Activated CD4-positive, alpha-beta memory T cell treated with anti-CD3 and anti-CD28 coated beads, Interleukin-2, amount 10 ng/mL, durations not matched to agents 7 days and 5 days (primary cell): ENCODE measurements at places on chromosomes 11 and 22.

DNA sequence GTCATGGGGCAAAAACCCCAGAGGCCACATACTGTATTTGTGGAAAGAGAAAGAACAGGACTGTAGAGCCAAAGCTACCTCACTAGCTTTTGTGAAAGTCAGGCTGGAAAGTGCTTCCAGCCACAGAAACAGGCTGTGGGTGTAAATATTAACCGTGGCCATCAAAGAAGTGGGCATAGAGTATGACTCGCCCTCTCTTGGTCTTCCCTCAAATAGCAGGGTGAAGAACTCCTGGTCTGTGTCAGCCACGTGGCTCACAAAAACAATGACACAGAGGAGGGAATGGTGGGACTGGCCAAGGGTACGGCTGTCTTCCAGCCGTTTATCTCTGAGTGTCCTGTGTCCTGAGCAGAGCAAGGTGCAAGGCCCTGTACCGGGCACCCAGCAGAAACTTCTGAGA is 37.6 kb upstream of the UBASH3B start:
- peaks cover 12% of the 10 kb centered on the region for H3K27me3 ChIP-seq
- no peaks in the 10 kb centered on the region for H3K4me1 ChIP-seq
- H3K27ac ChIP-seq: no peak overlapping the region
- H3K36me3 ChIP-seq: no peaks in the 10 kb centered on the region
- H3K4me3 ChIP-seq: no peak overlapping the region
- no peak for DNase-seq

GRCh38 chr11:45267652-45268299 is 18.4 kb downstream of the SYT13 start:
- no peaks in the 10 kb centered on the region for H3K4me1 ChIP-seq
- H3K4me3 ChIP-seq: no peak overlapping the region
- DNase-seq: no peak
- H3K27me3 ChIP-seq: peaks cover 36% of the 10 kb centered on the region

DNA sequence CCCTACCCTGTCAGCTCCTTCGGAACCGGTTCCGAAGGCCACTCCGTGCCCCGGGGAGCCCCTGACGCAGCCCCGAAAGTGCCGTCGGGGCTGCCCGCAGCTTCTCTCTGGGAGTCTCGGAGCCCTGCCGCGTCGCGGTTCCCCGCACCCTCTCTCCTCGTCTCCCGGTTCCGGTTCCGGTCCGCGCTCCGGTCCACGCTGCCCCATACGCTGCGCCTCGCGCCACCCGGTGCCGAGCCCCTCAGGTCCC is 618 bp downstream of the MTA2 start:
- peak; percentile 52 for DNase-seq
- peak overlapping the region; percentile 88 for H3K27ac ChIP-seq
- H3K27me3 ChIP-seq: no peaks in the 10 kb centered on the region
- peak overlapping the region; percentile 85 for H3K4me3 ChIP-seq

DNA sequence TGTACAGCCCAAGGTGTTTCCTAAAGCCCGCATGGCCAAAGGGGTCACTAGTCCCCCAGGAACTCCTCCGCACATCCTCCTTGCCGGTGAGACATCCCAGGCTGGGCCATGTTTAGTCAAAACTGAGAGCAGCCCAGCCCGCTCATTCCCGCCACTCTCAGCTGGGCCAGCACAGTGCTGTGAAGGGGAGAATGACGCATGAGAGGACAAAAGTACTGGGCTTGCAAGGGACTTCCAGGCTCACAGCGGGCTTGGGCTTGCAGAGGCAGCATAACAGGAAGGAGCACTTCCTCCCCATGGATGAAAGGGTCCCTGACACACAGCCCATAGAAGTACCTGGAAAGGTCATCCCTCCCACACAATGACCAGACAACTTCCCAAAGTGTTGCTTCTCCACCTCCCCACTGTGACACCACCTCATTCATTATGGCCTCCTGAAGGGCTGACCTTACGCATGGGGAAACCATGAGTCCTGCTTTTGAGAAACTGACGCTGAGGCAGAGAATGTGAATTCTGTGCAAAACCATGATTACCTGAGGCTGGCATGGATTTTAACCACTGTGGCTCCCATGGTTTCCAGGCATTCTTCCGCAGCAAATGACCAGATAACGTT is 19.1 kb downstream of the ETS1 start:
- H3K4me1 ChIP-seq: peaks cover 1% of the 10 kb centered on the region
- no peak overlapping the region for H3K4me3 ChIP-seq
- H3K27ac ChIP-seq: no peak overlapping the region
- no peaks in the 10 kb centered on the region for H3K36me3 ChIP-seq
- DNase-seq: no peak

DNA sequence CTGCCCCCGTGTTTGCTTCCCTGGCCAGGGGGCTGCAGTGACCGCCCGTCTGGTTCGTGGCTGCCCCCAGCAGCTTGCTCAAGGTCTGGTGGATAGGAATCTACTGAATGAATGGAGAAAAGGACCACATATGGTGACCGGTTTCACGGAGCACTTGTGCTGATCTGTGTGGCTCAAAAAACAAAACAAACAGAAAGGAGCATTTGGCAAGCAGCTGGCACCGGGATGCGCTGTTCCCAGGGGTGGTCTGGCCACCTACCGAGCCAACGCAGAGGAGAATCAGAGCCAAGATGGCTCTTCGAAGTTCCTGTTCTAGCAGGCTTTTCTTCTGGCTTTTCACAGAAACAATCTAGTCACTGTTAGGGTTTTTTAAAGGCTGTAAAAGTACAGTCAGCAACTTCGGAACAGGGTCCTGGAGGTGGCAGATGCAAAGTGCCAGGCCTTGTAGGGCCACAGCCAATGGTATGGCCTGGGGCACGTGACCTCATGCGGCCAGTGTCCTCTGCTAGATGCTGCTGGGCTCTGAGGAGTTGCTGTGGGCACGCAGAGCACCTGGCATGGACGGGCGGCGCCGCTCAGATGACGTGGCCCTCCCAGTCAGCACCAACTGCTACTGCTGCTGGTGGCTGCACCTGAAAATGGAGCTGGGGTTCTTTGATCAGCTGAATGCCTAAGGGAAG is 27.3 kb upstream of the PACSIN2 start:
- H3K27me3 ChIP-seq: no peaks in the 10 kb centered on the region
- no peak overlapping the region for H3K27ac ChIP-seq
- no peak for DNase-seq
- H3K4me3 ChIP-seq: no peak overlapping the region
- H3K4me1 ChIP-seq: no peaks in the 10 kb centered on the region
- no peaks in the 10 kb centered on the region for H3K36me3 ChIP-seq

- no peak for DNase-seq
- H3K4me3 ChIP-seq: no peak overlapping the region
- no peak overlapping the region for H3K27ac ChIP-seq
- H3K4me1 ChIP-seq: no peaks in the 10 kb centered on the region
- no peaks in the 10 kb centered on the region for H3K36me3 ChIP-seq
- H3K27me3 ChIP-seq: no peaks in the 10 kb centered on the region
Measured at GRCh38 chr11:2167141-2168045, 4.2 kb downstream of the TH start.

DNA sequence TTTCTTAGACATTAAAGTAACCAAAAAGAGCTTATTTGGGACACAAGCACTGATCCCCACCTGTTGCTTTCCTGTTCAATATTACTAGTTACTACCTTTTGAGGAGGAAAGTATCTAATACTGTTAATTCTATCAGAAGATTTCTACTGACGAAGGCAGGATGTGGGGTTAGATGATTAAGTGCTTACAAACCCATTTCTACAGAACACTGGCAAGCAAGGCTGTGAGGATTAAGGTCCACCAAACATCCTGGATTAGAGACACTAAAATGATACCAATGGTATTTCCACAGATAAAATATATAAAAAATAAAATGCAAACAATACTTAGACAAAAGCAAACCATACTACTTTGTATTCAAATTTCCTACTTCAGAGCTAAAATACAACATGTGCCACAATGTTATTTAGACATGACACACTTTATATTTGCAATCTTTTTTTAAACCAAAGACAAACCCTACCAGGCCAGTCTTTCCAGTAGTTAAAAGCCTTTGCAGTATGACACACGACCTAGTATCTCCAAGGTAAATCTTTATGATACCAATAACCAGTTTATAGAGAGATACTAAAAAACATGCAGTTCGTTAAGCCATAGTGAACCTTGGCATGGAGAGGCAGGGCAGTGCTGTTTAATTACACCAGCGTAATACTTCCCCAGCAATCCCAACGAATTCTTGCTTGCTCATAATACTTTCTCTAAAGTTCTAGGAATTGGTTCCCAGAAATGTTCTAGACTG is 71.2 kb upstream of the TP53AIP1 start:
- DNase-seq: no peak
- H3K36me3 ChIP-seq: no peaks in the 10 kb centered on the region
- no peaks in the 10 kb centered on the region for H3K4me1 ChIP-seq

GRCh38 chr11:61491736-61492395 is 16.7 kb upstream of the LRRC10B start:
- H3K27ac ChIP-seq: no peak overlapping the region
- no peak overlapping the region for H3K4me3 ChIP-seq
- no peaks in the 10 kb centered on the region for H3K27me3 ChIP-seq
- H3K4me1 ChIP-seq: no peaks in the 10 kb centered on the region
- no peak for DNase-seq
- H3K36me3 ChIP-seq: no peaks in the 10 kb centered on the region
